ENCODE measurements at places on chromosomes 12 and 14. TPM values are rescaled to one million over a fixed set of nuclear protein-coding genes. Genes with fewer than 3 reads are reported as not detected.

- H3K27me3 ChIP-seq: no peaks in the 10 kb centered on the region
- no peaks in the 10 kb centered on the region for H3K36me3 ChIP-seq
- no peak overlapping the region for H3K27ac ChIP-seq
- no peaks in the 10 kb centered on the region for H3K4me1 ChIP-seq
Observed at GRCh38 chr12:83114966-83115365, 428.3 kb downstream of the TMTC2 start.

GRCh38 chr14:33381717-33382116 is 443.0 kb downstream of the NPAS3 start:
- H3K27me3 ChIP-seq: no peaks in the 10 kb centered on the region
- no peaks in the 10 kb centered on the region for H3K4me1 ChIP-seq
- H3K27ac ChIP-seq: no peak overlapping the region
- no peak for DNase-seq
- no peak overlapping the region for H3K4me3 ChIP-seq

DNA sequence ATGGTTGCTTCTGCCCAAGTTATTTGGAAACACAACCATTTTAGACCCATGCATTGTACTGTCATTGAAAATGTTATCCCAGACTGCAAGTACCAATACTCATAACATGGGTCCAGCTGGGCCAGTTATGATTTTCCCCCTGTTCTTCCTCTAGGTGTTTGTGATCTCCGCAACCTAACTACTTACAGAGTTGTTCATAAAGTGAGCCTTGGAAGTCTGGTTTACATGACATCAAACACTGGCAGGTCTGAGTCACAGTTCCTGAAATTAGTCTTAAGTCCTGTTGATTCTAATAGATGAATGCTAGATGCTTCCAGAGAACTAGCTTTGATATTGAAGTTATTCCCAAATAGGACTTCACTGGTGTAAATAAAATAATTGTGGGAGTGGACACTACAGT is 487.0 kb downstream of the MED13L start:
- no peaks in the 10 kb centered on the region for H3K27me3 ChIP-seq
- no peak for DNase-seq
- no peak overlapping the region for H3K4me3 ChIP-seq
- no peak overlapping the region for H3K27ac ChIP-seq
- no peaks in the 10 kb centered on the region for H3K36me3 ChIP-seq

DNA sequence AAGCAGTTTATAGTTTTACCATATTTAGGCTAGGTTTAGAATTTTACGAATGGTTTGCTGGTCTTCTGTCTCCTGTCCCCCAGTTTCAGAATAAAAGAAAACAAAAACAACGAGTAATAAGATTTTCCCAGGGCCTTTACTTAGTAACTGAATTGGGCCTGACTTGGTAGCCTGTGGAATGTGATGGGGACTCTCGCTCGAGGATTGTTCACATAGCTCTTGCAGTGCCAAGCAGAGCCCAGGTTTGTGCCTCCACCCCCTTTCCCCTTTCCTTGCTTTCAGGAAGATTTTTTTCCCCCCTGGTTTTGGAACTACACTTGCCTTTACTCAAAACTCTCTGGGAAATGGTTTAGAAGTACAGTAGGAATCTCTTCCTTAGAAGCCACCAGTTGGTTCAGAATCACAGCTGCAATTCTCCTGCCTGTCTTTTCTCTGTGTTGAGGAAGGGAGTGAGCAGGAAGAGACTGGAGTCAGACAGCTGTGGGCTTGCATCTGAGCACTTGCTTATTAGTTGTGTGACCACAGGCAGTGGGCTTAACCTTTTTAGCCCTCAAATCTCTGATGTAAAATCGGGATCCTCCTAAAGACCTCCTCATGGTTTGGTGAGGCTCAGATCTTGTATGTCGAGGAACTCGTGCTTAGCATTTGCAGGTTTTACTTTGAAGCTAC is 501.2 kb downstream of the PCNX1 start:
- H3K27ac ChIP-seq: no peak overlapping the region
- H3K4me3 ChIP-seq: no peak overlapping the region
- no peak for DNase-seq
- peaks cover 7% of the 10 kb centered on the region for H3K4me1 ChIP-seq
- no peaks in the 10 kb centered on the region for H3K27me3 ChIP-seq

The P2RX2 gene
- total RNA-seq: not detected

The KRT74 gene
- total RNA-seq: not detected

The REM2 gene
- total RNA-seq: not detected

All from adrenal gland (tissue), 19 donors.